ENCODE measurements at places on chromosomes 2 and 18.
A peak's percentile ranks its signal among the peaks of the same experiment; 100 is the strongest.

- DNase-seq: peak; percentile 72
Measured at GRCh38 chr2:25617948-25618646, 55.3 kb downstream of the DTNB start.

GRCh38 chr2:180952082-180952481 is 28.3 kb upstream of the UBE2E3 start:
- DNase-seq: no peak

DNA sequence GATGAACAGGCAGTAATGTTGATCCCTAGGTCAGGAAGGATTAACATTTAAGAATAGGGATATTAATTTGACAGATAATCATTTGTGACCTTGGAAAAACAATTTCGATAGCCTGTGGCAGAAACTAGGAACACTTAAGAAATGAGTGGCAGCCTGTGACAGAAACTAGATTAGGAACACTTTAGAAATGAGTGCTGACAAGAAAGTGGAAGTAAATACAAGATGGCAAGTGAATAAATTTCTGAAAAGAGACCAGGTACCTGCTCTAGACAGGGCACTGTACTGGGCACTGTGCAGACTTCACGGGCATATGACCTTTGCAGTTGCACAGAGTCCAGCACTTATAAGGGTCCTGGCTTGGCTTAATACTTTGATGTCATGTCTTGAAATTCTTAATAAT is 5.5 kb upstream of the HNRNPA3 start:
- DNase-seq: no peak

GRCh38 chr2:199692489-199692888 is 158.5 kb downstream of the FTCDNL1 start:
- peak; percentile 98 for DNase-seq

- DNase-seq: no peak
Measured at GRCh38 chr2:1236606-1237005, 176.7 kb upstream of the TPO start.

DNA sequence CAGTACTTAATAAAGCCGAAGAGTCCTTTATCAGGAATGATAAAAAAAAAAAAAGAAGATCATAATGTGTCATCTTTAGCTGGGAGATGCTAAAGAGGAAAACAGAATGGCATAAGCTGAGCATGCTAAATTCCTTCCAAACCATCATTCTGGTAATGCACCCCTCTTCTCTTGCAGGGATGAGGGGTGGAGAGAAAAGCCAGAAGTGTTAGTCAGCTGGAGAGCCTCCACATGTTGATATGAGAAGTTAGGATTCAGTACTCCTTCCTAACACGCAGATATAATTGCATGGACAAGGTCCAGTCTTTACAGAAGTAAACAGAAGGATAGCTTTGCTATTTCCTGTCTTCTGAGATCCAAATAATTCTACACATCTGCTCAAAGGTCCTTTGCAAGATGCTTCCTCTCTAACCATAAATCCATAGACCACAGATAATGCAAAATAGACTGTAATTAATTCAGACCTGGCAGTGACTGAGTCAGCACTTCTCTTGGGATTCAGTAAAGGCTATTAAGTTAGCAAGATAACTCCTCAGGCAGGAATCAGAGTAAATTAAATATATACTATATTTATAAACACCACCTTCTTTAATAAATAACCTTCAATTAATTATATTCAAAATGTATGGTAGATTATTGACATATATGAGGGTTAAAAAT is 930.0 kb upstream of the KLHL29 start:
- no peak for DNase-seq

- DNase-seq: no peak
Measured at GRCh38 chr2:237913193-237913917, 53.5 kb upstream of the UBE2F start.

DNA sequence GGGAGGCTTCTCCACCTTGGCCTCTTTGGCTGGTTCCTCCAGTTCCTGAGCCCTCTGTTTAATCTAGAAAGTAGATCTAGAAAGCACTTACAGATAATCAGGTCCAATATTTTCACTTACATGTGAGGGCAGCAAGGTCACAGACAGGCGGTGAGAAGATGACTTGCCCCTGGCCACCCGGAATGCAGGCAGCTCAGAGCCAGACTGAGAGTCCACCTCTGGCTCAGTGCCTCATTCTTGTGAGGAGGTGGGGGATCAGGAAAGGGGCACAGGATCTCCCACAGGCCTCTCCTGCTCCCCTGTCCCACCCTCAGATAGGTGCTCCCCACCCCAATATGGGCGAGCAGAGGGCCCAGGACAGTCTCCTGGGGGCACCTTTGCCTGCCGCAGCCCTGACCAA is 5.8 kb downstream of the WNT6 start:
- no peak for DNase-seq

DNA sequence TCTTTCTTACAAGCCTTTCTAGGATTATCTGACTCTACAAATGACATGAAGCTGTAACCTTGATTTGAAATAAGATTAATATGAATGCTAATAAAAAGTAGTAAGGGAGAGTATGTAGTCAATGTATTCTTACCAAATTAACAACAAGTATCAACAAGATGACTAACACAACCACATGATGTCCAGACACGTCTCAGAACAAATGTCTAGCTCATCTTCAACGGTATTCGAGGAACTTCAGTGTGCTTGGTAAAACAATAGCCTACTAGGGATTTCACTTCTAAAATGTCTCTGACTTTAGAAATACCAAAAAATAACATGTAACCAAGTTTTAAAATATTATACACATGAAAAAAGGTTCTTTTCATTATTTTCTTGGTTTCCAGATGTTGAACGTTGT is 3.4 kb downstream of the HDLBP start:
- DNase-seq: no peak

DNA sequence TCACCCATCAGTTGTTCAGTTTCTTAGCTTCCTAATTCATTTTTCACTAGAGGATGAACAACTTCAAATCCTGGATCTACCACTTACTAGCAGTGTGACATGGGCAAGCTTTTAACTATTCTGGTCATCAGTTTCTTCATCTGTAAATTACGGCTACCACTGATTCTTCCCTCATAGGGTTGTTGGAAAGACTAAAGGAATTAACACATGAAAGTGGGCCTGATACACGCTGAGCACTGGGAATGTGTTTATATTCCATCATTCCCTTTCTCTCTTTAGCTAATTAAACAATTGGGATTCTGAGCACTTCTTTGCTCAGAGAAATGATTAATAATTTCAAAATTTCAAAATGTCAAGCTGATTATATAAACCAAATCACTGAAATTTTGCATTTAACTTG is 862.3 kb upstream of the GCFC2 start:
- no peak for DNase-seq

DNA sequence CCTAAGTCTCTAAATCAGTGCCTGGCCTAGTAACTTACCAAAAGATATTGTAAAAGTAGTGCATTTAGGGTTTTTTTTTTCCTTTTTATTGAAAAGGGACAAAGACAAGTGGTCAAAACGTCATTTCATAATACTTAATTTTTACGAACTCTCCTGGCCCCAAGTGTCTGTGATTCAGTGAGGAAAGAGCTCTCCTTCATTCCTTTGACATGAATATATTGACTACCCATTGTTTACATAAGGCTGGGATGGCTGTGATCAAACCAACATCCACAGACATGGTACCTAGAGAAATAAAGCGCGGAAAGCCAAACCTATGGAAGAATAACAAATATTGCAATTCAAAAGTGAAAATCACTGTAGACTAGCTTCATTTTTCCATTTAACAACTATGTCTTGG is 198.4 kb downstream of the BABAM2 start:
- no peak for DNase-seq

GRCh38 chr2:150178591-150178990 is 308.9 kb downstream of the RND3 start:
- no peak for DNase-seq

DNA sequence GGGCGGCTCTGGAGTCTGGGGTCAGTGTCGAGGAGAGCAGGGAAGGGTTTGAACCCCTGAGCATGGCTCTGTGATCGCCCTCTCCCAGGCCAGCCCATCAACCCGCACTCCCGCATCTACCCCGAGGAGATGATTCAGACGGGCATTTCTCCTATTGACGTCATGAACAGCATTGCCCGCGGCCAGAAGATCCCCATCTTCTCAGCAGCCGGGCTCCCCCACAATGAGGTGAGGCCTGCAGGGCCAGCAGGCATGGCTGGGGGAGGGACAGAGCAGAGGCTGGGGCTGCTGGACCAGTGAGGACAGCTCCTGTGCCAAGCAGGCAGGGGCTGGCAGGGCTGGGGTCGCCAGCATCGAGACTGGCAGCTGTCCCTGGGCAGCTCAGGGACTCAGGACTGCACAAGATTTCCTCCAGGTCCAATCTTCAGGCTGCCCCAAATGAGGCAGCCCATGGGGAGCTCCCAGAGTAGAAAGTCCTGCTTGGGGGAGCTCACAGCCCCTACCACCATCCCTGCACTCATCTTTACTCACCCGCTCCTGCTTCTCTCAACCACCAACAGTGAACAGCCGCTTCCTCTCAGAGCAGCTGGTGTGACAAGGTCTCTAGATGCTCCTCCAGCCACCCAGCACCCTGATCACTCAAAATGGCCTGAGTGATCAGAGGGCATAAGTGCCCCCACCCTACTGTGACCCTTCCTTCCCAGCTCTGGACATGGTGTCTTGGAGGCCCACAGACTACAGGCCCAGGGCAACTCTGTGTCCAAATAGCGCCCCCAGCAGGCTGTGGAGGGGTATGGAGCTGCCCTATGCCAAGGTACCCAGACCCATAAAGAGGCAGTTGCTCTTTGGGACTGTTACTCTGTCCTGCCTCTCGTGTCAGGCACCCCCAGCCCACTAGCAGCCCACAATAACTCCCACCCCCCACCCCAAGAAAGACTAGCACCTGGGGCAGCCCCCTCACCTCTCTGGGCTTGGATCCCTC is 18.3 kb upstream of the ANKRD53 start:
- peak; percentile 2 for DNase-seq

DNA sequence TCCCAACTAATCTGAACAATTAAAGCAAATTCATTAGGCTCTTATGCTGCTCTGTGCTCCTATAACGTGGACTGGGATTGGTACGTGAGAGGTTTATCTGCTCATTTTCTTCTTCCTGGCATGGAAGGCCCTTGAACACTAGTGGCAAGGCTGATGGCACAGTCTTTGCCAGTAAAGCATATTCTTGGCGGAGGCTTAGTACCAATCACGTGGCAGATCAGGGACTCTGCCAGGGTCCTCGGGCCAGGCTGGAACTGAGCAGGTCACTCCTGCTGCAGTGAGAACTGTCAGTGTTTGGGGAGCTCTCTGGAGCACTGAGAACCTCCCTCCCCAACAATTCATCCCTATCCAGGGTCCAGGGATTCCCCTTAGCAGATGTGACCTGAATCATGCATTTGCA is 3.7 kb upstream of the ALPK2 start:
- DNase-seq: no peak

GRCh38 chr2:84705858-84706257 is 175.0 kb downstream of the TRABD2A start:
- no peak for DNase-seq

DNA sequence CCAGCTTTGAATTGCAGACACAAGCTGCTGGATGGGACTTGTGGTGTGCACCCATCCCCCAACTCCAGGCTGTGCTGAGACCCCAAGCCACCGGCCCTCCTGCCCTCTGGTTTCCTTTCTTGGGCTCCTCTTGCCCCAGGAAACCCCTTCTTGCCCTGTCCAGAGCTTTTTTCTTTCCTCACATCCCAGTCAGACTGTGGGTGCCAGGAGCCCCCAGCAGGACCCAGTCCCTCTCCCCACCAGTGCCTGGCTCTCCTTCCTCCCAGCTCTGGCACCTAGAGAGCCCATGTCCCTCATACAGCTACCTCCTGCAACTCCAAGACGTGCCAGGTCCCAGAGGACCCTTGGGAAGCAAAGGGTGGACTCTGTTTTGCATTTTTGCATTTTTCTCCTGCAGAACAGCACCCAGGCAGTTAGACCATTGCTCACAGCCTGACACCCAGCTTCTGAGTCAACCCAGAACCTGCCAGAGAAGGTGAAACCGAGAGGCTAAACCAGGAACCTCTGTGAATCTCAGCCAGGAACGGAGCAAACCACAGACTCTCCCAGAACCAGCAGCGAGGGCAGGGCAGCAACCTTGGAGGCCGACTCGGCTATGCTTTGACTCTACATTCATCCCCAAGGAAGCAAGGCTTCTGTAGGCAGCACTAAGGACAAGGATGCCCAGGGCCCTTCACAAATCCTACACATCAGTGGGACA is 221.1 kb downstream of the ANAPC1 start:
- DNase-seq: no peak

- DNase-seq: no peak
Measured at GRCh38 chr2:39741871-39742270, 37.2 kb downstream of the THUMPD2 start.

- peak; percentile 72 for DNase-seq
Measured at GRCh38 chr2:67895227-67895941, 167.4 kb downstream of the C1D start.
